Forelimb muscle (tissue), 1 donor: ENCODE measurements at places on chromosomes 7 and 10. TPM values are rescaled to one million over a fixed set of nuclear protein-coding genes. Genes with fewer than 3 reads are reported as not detected.

ZWINT gene
- polyA plus RNA-seq = 16.0 TPM

SLC39A12 gene
- not detected for polyA plus RNA-seq

EIF5AL1 gene
- 0.49 TPM for polyA plus RNA-seq

CUZD1 gene
- polyA plus RNA-seq = 0.95 TPM

TAS2R41 gene
- polyA plus RNA-seq = not detected

PDCD4 gene
- 156 TPM for polyA plus RNA-seq

PIP gene
- not detected for polyA plus RNA-seq

CACNA2D1 gene
- polyA plus RNA-seq = 131 TPM

DNA sequence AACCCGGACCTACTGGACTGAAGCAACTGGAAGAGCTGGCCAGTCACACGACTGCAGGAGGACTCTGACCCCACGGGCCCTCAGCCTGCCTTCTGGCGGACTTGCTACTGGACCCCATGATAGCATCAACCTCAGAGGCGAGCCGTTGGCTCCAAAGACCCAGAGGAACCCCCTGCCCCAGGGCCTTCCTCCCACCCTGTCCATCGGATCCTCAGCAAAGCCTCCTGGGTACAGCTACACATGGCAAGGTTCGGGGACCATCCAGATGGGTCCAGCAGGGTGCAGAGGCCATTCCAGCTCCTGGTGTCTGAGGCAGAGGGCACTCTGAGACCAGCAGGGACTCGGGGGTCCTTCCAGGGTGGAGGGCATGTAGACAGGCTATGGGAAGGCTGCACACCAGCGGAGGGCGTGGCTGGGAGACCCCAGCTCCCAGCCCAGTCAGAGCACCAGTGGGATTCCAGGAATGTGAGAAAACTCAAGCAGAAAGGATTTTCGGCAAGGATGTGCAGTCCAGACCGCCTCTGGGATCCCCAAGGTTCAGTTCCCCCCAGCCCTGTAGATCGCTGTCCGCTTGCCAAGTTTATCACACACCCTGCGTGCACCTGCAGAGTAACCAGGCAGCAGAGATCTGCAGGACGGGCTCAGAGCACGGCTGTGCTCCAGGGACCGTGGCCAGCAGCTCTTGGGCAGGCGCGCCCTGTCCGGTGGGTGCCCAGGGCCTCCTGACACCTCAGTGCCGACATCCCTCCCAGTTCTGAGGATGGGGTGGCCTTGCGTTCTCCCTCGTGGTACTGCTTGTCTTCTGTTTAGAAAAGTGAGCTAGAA lies 89.8 kb upstream of the PPP2R2D start:
- no peak for DNase-seq

DNA sequence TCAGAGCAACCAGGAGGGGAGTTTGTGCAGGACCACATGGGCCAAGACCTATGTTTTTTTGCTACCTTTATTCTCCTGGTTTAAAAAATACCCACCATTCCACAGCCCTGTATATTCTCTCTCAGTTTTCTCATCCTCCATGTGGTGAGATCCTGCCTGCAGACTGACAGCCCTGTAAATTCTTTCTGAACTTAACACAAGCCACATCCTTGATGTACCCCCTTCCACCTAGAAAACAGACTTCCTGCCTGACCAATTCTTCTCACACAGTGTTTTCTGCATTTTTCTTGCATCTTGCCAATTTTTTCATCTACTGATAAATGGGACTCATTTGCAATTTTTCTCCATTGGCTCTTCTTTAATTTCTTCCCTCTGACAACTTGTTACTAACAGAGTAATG lies 78.4 kb downstream of the INSYN2A start:
- DNase-seq = no peak

GRCh38 chr10:84473136-84473535 lies 144.7 kb downstream of the CCSER2 start:
- DNase-seq = no peak

- no peak for DNase-seq
These were observed 66.1 kb downstream of the CREM start for GRCh38 chr10:35192645-35193249.

- no peak for DNase-seq
These were observed 643.4 kb downstream of the DNAJB9 start for GRCh38 chr7:109213081-109213480.

- DNase-seq = no peak
These were observed 229.1 kb downstream of the CUX1 start for GRCh38 chr7:102046373-102047117.

DNA sequence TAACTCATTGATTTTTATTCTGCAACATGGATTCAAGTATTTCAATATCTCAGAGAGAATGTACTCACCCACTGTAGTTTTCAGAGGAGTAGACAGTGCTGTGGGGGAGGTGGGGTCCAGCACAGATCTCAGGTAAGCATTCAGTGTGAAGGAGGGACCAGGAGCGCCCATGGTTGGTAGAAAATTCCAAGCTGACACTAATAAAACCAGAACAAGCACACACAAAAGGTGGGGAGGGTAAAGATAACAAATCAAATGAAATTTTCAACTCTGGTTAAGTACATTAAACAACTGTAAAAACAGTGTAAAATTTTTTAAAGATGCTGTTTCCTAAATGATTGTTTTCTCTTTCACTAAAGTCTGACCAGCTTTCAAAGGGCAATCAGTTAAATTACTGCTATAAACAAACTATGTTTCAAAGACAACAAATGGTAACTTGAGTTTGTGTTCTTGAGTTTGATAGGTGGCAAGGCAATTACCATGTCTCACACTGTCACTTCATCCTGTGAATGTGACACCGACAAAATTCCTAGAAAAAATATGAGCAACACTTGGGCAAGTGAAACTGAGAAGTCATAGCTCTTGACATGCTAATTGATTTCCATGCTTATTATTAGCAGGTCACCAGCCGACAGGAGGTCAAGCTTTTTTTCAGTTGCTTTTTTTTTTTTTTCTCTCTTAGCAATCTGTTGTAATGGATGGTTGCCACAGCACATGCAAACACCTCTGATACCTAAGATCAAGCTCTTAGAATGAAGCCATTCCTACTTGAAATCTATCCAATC lies 205.8 kb upstream of the SLC26A5 start:
- DNase-seq = no peak

- DNase-seq = no peak
These were observed 180.9 kb downstream of the FGFR2 start for GRCh38 chr10:121417298-121417697.

GRCh38 chr7:138833596-138833995 lies 35.6 kb upstream of the ATP6V0A4 start:
- DNase-seq = no peak

- no peak for DNase-seq
These were observed 308.8 kb downstream of the RNLS start for GRCh38 chr10:88274286-88274685.

GRCh38 chr10:133258818-133259601 lies 17.7 kb downstream of the ADAM8 start:
- DNase-seq = peak; percentile 29

GRCh38 chr10:24383681-24384106 lies 174.8 kb downstream of the KIAA1217 start:
- peak; percentile 93 for DNase-seq

DNA sequence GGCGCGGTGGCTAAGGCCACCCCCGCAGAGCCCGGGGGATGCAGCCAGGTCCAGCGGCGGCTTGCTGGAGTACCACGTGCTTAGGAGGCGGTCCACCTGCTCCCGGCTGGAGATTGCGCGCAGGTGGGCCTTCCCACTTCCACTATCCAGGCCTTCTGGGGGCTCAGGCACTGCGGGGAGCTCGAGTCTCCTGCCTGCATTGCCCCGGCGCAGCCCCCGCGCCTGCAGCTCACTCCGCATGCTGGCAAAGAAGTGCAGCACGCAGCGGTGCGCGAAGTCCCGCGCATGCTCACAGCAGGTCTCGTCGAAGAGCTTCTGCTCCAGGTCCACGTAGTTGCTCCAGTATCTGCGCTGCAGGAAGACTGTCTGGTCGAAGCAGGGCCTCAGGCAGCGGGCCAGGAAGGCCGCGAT lies 5.8 kb downstream of the CALHM3 start:
- no peak for DNase-seq

DNA sequence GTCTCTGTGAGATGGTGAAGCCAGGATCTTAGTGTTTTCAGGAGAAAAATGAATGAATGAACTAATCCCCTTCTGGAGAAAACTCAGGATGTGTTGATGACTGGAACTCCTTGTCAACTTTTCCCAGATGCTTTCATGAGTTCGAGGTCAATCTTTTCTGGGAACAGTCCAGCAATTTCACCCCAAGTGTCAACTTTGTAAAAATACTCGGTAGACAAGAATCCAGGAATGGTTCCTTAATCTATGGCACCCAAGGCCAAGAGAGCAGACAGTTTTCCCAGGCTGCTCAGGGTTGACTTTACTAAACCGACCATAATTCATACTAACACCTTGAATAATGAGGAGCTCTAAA lies 31.1 kb upstream of the LYZL1 start:
- no peak for DNase-seq

DNA sequence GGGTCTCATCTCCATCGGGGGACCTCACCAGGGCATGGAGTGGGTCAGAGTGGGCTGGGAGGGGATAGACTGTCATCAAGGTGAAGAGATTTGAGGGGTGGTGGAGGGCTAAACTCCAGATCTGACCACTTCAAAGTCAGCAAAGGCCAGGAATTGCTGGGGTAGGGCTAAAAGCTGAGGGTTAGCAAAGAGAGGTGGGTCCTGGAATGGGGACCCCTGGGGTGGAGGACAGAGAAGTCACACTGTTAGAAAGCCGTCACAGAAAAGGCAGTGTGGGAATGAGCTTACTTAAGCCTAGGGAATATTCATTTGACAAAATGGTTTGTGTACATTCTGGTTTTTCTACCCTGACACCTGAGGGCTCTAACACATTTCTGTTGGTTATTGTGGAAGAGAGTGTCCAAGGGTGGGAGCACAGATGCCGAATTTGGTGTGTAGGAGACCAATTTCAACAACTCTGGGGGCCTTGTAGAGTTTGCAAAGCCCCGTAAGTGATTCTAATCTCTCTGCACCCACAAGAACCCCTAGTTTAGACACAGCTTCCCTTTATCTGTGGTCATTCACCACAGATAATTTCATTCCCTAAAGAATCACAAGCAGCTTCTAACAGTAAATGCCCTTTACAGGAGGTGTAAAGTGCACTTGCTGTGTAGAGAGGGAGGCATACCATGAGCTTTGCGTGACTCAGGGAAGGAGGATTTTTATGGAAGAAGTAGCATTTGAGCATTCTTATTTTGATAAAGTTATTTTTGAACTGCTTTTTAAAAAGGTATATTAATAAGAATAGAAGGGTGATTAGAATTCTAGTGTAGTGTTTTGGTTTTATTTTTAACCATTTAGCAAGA lies 6.4 kb downstream of the FBH1 start:
- no peak for DNase-seq

DNA sequence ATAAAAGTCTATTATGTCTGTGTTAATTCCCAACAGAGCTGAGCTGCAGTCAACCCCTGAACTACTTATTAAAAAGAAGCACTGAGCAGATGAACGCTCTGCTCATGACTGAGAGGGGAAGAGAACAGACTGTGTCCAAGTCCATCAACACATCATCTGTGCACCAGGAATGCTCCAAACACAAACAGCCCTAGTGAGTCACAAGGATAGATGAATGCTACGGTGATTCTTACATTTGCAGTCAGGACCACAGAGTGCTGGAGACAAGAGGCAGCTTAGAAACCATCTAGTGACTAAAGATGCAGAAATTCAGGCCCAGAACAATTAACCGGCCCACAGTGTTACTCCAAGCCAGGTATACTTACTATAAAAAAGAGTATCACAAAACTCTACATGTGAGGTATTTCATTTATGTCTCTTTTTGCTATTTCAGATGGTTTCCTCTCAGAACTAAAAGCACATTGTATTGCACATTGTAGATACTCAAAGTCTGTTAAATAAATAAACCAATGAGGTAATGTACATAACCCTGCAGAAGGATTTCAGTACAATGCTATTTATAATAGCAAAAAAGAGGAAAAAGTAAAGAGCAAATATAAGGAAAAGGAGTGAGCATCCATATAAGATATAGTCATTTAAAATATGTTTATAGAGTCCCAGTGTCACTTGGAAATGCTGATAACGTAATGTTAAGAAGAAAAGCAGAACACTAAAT lies 159.2 kb downstream of the KCNMA1 start:
- DNase-seq = no peak

- no peak for DNase-seq
These were observed 26.0 kb upstream of the GPR146 start for GRCh38 chr7:1018334-1018695.

DNA sequence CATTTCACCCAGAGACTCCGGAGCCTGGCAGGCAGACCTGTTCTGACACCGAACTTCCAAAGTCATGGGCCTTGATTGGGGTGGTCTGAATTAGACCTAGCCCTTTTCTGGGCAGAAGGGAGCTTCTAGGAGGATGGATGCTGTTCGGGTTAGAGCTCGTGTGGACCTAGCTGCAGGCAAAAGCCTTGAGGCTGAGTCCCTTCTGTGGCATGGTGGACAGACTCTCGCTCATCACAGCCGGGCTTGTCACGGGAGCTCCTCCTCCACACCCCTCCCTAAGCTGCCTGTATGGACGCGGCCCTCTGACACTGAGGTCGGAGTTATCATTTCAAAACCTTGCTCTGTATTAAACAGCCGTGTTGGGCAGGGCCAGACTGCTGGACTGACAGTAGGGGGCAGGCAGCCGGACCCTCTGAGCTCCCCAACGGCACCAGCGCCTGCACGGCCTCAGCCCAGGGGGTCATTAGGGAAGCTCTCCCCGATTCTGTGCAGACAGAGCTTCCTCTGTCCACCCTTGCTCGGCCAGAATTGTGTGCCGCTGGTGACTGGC lies 2.2 kb downstream of the IRF5 start:
- DNase-seq = no peak

DNA sequence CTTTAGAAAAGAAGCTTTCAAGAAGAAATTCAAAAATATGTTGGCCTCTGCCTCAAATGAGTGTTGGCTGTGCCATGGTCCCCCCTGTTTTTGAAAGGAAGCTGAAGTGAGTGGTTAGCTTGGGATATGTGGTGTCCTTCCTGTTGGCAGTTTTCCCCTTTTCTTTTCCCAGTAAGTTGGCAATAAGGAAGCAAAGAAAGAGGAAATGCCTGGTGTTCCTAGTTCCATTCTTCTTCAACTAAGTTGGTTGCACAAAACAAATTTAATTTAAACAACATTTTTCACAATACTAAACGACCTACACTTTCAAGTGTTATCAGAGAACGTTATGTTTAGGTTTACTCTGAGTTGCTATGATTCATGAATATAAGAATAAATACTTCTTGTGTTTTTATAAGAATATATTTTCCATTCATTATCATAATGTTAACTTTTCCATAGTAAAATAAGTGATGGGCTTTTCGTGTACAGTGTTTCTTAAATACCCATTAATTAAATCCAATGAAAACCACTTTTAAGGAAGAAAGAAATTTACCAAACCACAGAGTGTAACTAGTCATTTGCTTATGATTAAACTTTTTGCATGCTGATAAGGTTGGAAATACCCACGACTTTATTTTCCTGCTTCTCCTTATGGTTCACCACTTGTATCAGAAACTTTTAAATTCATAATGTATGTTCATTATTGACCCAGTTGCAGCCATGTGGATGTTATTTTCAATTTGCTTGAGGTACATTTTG lies 7.7 kb downstream of the HDAC9 start:
- DNase-seq = no peak
